ENCODE measurements at places on chromosomes 7 and 10. TPM values are rescaled to one million over a fixed set of nuclear protein-coding genes. Genes with fewer than 3 reads are reported as not detected.

The PVRIG gene
- 0.15 TPM for total RNA-seq

The SAMD9L gene
- total RNA-seq = not detected

The PNLIPRP3 gene
- not detected for total RNA-seq

The INMT gene
- total RNA-seq = 2.6 TPM

The ZNF117 gene
- 6.0 TPM for total RNA-seq

The MKX gene
- total RNA-seq = not detected

The ZNF239 gene
- 6.1 TPM for total RNA-seq

The MYO1G gene
- 0.21 TPM for total RNA-seq

The AFAP1L2 gene
- 3.8 TPM for total RNA-seq

The ABCA13 gene
- total RNA-seq = 0.46 TPM
